ENCODE measurements at places on chromosomes 12 and 14. TPM values are rescaled to one million over a fixed set of nuclear protein-coding genes. Genes with fewer than 3 reads are reported as not detected.

- DNase-seq, result no peak
These were observed 14.3 kb downstream of the RNF212B start for GRCh38 chr14:23252006-23252405.

Gene ABCC9
- 0.36 TPM for total RNA-seq

DNA sequence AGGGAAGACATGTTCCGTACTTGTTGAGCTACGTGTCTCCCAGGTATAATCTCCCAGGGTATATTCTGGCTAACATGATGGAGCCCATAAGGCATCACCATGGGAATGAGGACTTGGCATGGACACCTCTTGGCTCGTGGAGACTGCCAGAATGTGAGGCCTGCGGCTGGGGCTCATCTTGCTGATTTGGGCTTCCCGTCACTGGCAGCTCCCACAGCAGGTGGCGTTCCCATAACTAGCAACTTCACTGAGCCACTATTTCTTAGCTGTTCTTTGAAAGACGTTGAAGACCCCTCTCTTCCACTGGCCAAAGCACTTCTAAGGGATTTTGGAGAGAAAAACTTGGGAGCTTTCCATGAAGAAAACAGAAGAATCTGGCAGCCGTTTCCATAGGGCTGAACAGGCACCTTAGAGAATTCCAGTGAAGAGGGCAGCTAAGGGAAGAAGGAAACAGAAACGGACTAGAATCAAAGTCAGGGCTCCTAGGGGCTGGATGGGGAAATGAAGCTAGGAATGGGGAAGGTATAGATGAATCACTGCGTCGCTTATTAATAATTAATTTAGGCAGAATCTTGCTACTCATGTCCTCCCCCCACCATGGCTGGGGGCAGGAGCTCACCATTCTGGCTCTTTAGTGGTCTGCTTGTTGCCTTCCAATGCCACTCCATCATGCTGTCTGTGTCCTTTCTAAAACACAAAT is 39.7 kb upstream of the FOS start:
- no peak for DNase-seq

GRCh38 chr12:62294378-62294777 is 34.2 kb downstream of the USP15 start:
- no peak for DNase-seq

Gene SCNN1A
- 1.3 TPM for total RNA-seq

DNA sequence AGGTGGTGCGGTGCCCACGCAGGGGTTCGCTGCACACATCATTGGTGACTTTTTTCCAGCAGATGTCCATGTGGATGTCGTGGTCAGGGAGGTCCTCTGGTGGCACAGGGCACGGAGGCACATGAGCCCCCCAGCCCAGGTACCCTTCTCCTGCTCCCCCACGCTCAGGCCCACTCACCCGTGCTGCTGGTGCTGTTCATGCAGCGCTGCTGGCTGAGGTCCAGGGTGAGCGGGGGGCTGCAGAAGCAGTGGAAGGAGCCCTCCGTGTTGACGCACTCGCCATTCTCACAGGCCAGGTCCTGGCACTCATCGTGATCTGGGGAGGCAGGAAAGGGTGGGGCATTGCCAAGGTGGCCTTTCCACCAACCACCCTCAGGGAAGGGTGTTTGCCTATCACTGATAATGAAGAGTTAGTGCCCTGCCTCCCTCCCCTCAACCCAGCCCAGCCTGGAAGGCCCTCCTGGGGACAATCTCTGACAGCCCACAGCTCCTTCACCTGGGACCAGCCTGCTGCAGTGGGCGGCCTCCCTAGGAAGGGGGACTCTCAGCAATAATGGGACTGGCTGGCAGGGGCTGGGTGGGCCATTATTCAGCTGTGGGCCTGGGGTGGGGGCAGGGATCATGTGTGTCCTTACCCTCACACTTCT is 9.8 kb downstream of the ISCA2 start:
- DNase-seq, result no peak

- no peak for DNase-seq
These were observed 31.0 kb upstream of the TMTC2 start for GRCh38 chr12:82655751-82656150.
